ENCODE measurements at places on chromosomes 12 and 14. TPM values are rescaled to one million over a fixed set of nuclear protein-coding genes. Genes with fewer than 3 reads are reported as not detected.

GRCh38 chr12:2801044-2801783 is 6.4 kb downstream of the FKBP4 start:
- no peak for DNase-seq

GRCh38 chr12:26319511-26319910 is 124.1 kb downstream of the SSPN start:
- DNase-seq = peak; percentile 9

- DNase-seq = no peak
Measured at GRCh38 chr12:20212658-20213555, 155.4 kb upstream of the PDE3A start.

DNA sequence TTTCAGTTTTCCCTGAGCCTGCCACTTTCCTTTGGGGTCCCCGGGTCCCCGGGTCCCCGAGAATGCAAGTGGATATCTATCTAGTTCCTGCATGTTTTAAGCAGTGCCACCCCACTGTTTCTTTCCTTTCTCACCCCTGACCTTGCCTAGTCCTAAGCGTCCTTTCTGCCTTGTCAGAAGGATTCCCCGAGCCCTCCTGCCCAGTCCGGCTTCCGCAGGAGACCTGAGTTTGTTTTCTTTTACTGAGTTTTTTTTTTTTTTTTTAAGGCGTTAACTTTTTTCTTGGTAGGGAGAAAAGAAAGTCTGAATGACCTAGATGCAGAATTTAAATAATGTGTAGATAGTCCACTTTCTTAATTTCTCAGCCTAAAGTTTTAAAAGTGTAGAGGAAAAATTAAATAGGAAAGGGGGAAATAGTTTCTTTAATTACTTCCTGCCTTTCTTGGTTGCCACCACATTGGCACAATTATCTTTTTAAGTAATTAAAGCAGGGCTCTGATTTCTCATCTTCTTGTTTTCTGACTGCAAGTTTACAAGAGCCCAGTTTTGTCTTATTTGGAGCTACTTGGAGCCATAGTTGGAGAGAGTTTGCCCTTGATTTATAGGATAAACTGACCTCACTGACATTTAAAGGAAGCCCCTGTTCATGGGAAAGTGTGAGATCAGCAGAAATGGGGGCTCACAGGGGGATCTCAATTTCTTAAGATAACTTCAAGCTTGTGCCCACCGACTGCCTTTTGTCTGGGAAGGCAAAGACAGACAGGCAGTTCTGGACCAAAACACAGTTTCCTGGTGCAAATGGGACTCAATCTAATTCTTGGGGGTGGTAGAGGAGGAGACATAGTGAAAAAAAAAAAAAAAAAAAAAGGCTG is 2.9 kb downstream of the PAX9 start:
- no peak for DNase-seq

- no peak for DNase-seq
Measured at GRCh38 chr14:77055981-77056380, 27.5 kb upstream of the IRF2BPL start.

DNA sequence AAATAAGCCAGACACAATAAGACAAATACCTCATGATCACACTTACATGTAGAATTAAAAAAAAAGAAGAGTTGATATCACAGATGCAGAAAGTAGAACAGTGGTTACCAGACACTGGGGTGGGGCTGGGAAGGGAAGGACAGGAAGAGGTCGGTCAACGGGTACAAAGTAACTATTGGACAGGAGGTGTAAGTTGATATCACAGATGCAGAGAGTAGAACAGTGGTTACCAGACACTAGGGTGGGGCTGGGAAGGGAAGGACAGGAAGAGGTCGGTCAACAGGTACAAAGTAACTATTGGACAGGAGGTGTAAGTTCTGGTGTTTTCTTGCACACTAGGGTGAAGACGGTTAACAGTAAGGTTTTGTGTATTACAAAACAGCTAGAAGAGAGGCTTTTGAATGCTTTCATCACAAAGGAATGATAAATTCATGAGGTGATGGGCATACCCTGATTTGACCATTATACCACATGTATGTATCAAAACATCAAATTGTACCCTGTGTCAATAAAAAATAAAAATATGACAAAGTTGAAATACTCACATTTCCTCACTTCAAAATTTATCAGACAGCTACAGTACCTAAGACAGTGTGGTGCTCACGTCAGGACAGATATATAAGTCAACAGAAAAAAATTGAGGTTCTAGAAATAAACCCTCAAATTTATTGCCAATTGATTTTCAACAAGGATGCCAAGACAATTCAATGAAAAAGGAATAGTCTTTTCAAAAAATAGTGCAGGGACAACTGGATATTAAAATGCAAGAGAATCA is 32.8 kb downstream of the GALC start:
- no peak for DNase-seq

DNA sequence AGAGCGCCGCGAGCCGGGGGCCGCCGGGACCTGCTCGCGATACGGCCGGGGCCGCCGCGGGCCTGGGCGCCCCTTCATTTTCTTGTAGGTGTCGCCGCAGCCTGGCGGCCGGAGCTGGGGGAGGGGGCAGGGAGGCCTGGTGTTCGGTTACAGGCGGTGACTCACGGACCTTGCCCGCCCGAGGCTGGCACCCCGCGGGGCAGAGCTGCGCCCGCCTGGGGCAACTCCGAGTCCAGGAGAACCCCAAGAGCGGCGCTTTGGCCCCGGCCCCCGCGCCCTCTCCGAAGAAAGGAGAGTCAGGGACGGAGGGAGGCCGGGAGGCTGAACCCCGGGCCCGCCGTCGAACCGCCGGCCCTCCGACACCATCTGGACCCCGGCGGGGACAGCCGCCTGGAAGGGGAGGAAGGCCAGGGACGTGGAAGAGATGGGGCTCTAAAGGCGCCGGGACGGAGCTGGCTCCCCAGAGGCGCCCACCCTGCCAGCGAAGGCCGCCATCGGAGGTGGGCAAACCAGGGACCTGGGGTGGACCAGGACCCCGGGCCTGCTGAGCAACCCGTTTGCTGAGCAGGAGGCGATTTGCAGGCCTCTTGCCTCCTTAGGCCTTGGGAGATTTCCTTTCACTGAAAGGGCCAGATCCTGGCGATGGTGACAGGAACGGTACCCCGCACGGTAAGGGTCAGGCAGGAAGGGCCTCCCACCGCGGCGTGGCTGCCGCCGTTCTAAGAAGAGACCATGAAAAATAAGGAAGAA is 843 bp upstream of the NUAK1 start:
- peak; percentile 52 for DNase-seq

The KRT71 gene
- polyA plus RNA-seq = not detected

The RERG gene
- not detected for polyA plus RNA-seq

The MORN3 gene
- polyA plus RNA-seq = 0.98 TPM

The TEX22 gene
- 0.07 TPM for polyA plus RNA-seq
